ENCODE measurements at places on chromosomes 16 and 17. TPM values are rescaled to one million over a fixed set of nuclear protein-coding genes. Genes with fewer than 3 reads are reported as not detected.

DNA sequence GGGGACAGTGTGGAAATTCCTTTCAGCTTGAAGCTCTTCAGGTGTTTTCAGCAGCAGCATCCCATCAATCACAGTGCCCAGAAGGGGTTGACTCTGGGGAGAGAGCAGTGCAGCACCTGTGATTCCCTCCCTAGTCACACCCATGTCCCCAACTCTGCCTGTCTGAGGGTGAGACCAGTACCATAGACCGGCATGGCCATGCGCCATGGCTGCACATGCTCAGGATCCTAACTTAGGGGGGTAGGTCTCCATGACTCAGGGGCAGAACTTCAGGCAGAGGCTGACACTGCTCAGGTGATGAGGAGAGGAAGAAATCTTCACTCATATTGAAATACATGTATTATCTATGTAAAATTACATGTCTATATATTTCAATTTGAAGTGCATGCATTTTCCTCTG is 19.9 kb downstream of the CES1 start:
- DNase-seq = no peak

- no peak for DNase-seq
These were observed 1.4 kb downstream of the PMP22 start for GRCh38 chr17:15263680-15264079.

GRCh38 chr17:72590382-72590781 is 469.6 kb downstream of the SOX9 start:
- DNase-seq = peak; percentile 74

- no peak for DNase-seq
These were observed 231.2 kb downstream of the KATNIP start for GRCh38 chr16:27781195-27781524.

GRCh38 chr17:11492511-11492910 is 105.8 kb upstream of the DNAH9 start:
- DNase-seq = no peak

- DNase-seq = no peak
These were observed 101.7 kb downstream of the RPTOR start for GRCh38 chr17:80646328-80646727.

- no peak for DNase-seq
These were observed 78.4 kb downstream of the ARHGAP44 start for GRCh38 chr17:12867726-12868125.

DNA sequence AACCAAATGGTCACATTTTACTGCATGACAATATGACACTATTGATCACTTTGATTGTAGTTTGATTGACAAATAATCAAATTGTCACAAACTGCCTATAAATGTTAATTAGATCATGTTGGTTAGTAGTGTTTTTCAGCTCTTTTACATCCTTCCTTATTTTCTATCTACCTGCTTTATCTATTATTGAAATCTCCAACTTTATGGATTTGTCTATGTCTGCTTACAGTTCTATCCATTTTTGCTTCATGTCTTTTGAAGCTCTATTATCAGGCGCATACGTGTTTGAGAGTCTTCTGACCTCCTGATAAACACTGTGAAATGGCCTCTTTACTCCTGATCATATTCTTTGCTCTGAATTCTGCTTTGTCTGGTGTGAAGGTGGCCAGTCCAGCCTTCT is 83.2 kb upstream of the GNG13 start:
- DNase-seq = no peak

- peak; percentile 72 for DNase-seq
These were observed 1.4 kb downstream of the VKORC1 start for GRCh38 chr16:31093132-31093703.

GRCh38 chr17:38511150-38512108 is 83.2 kb downstream of the ARHGAP23 start:
- peak; percentile 41 for DNase-seq

- DNase-seq = no peak
These were observed 10.0 kb downstream of the CNGB1 start for GRCh38 chr16:57960826-57961472.

DNA sequence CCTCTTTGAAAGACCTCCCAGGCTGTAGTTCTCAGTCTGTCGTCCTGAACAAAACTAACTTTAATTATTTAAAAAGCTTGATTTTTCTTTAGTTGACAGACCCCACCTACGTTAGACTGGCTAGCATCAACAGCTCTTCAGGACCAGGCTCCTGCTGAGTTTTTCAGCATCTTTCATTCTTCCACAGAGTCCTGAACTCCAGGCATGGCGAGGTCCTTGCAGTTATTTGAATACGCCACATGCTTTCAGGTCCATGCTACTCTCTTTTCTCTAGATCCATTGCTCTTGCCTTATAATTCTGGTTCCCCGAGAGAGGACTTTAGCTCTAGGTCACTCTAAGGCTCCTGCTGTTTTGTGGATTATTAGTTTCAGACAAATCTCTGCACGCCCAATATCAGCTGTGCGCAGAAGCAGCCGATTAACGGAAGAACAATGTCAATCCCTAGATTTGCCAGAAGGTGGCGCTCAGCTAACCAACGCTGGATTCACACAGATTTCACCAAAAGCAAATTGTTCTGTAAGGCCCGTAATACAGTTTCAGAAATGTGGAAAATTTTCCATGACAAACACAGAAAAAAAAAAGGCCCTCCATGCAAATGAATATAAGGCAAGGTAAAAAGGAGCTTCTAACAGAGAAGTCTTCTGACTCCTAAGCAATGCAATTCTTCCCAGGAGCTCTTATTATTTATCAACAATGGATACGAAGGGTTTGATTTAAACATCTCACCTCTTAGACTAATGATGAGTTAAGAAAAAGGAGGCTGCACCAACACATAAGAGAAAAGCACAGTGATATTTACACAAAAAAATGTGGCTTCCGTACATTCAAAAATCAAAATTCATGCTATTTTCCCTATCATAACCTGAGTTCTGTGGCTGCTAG is 33.5 kb upstream of the BCO1 start:
- peak; percentile 54 for DNase-seq

GRCh38 chr16:12557786-12558185 is 245.9 kb downstream of the CPPED1 start:
- DNase-seq = no peak

DNA sequence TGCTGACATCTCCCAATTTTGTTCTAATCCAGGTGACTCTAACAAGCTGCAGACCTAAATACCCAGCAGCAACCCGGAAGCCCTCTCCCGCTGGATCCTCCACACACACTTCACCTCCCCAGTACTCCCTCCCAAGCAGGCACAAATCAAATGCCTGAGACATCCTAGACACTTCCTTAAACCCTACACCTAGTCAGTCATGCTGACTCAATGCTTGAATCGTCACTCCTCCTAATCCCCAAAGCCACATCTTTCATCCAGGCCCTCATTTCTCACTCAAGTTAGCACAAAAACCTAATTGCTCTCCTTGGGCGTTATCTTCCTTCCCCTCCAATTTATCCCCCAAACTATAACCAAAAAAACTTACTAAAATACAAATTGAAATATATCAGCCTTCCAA is 32.7 kb downstream of the CMC2 start:
- no peak for DNase-seq

DNA sequence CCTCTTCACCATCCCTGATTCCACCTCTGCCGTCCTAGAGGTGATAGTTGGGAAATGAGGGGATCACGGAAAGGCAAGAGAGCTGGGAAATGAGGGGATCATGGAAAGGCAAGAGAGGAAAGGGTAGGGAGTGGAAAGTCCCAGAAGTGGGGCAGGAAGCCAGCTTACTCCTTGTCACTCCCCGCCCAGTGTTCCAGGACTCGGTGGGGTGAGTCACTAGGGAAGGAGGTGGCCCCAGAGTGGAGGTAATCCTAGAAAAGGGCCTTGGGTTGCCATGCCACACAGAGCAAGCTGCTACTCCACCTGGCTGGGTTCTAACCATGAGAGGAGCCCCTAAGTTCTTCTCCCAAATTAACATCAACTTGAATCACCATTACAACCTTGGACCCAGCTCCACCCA is 14.8 kb downstream of the ALOXE3 start:
- peak; percentile 19 for DNase-seq

GRCh38 chr16:78993346-78993745 is 607.2 kb downstream of the MAF start:
- no peak for DNase-seq

- DNase-seq = peak; percentile 45
These were observed 37.8 kb upstream of the MYOCD start for GRCh38 chr17:12627781-12628451.

DNA sequence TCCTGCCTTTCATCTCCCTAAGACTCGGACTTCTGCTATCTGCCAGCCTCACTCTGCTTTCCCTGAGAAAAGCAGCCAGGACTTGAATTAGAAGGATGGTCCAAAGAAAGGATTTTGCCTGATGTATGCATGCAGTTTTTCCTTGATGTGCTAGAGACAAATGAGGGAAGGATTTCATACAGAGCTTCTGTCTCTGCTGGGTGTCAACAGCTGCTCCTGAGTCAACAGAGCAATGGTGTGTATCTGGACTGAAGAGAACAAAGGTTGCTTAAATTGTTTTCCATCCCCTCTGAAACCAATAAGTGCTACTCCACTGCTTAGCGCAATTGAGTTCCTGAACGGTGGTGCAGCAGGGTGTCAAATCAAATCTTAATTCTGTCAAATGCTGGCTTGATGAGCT is 680.6 kb upstream of the C16orf82 start:
- DNase-seq = no peak

GRCh38 chr17:27475070-27475673 is 18.9 kb downstream of the KSR1 start:
- DNase-seq = no peak

DNA sequence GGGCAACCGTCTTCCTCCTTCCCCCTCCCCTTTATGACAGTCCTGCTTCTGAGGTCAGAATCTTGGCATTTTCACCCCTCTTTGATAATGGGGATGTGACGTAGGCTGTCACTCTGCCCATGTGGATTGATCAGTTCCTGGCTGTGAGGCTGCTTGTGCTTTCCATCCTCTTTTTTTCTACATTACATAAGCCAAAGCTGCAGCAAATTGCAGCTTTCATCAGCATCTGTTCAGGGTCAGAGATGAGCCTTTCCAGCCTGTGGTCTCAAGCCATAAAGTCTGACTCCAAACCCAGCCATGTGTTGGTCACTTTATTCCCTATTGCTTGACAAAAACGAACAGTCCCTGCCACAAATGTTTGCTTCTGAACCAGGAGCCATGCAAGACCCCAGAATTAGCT is 535.1 kb downstream of the CDH11 start:
- DNase-seq = no peak

The SYNGR3 gene
- 5.5 TPM for total RNA-seq

The DOC2A gene
- 1.1 TPM for total RNA-seq

The CFAP52 gene
- not detected for total RNA-seq

The RNF112 gene
- 0.24 TPM for total RNA-seq

The HSD3B7 gene
- 16.3 TPM for total RNA-seq

The LGALS9B gene
- not detected for total RNA-seq

The CEP295NL gene
- not detected for total RNA-seq

The MEFV gene
- total RNA-seq = 4.3 TPM

Data from RPMI7951 (cell line).